Non-pigmented ciliary epithelial cell (primary cell): ENCODE measurements at places on chromosomes 1 and 21.
A peak's percentile ranks its signal among the peaks of the same experiment; 100 is the strongest.

DNA sequence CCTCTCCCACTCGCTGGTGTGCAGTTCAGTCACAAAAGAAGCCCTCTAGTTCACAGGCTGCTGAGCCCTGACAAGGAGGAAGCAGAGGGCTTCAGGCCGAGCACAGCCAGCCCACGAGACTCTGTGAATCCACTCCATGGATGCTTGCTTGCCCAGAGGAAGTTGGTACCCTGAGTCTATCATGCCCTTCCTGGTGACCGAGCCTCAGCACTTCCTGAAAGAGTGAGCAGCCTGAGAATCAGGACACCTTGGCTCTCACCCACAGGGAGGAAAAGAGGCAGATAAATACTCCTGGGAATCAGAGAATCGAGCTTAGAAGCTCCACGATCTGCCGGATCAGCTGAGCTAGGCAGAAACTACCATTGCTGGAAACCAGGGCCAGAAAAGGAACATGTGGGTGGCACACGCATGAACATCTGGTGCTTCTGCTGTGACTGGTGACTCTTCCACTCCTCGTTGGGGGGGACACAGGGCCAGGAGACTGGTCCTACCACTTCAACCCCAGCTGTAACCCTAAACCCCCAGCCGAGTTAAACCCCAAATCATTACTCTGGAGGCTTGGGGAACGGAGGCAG is 376.3 kb upstream of the CAMK1G start:
- DNase-seq = no peak

- no peak for DNase-seq
Observed at GRCh38 chr1:24344090-24344742, 25.1 kb downstream of the GRHL3 start.

DNA sequence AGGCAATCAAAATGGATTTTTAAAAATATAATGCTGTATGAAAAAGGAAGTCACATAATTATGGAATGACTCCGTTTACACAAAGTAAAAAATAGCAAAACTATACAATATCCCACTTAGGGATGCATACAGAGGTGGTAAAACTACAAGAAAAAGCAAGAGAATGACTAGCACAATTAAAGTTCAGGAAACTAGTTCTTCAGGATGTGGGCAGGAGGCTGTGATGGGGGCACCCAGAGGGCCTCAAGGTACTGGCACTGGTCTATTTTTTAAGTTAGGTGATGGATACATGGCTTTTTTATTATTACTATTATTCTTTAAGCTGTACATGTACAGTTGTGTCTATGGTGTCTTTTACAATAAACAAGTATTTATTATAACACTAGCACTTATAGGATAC is 1.4 kb upstream of the ZC3H12A start:
- no peak for DNase-seq

DNA sequence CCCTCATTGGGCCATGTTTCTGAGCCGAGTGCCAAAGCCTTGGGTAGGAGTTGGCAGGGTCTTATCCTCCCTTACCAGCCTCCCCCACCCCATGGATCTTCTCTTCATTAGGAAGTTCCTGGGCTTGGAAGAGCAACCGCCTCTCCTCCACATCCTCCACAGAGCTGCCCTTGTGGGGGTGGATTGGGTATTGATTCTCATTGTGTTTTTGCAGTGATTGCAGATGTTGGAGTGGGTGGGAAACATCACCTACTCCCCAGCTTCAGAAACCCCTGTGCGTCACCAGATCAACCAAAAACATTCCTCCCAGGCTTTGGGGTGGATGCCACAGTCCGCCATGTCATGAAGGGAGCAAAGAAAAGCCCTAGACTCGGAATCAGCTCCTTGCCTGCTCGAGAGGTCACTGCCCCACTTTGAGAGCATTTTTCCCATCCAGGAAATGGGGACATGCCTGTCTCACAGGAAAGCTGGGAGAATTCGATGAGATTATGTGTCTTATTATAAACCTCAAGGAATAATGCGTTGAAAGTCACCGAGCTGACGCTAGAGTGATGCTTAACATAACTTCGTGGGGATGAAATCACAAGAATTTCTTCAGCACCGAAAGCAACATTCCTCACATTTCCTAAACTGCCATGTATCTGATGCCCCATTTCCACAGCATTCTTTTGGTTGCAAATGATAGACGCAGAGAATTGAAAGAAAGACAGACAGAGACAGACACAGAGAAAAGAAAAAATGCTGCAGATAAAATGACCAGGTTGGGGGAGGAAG is 44.7 kb upstream of the ZBTB40 start:
- no peak for DNase-seq

GRCh38 chr1:177753655-177754054 is 216.2 kb downstream of the SEC16B start:
- no peak for DNase-seq

GRCh38 chr1:6783936-6784559 is 1.2 kb upstream of the CAMTA1 start:
- DNase-seq = no peak

- DNase-seq = no peak
Observed at GRCh38 chr1:51506537-51506936, 12.5 kb downstream of the EPS15 start.

DNA sequence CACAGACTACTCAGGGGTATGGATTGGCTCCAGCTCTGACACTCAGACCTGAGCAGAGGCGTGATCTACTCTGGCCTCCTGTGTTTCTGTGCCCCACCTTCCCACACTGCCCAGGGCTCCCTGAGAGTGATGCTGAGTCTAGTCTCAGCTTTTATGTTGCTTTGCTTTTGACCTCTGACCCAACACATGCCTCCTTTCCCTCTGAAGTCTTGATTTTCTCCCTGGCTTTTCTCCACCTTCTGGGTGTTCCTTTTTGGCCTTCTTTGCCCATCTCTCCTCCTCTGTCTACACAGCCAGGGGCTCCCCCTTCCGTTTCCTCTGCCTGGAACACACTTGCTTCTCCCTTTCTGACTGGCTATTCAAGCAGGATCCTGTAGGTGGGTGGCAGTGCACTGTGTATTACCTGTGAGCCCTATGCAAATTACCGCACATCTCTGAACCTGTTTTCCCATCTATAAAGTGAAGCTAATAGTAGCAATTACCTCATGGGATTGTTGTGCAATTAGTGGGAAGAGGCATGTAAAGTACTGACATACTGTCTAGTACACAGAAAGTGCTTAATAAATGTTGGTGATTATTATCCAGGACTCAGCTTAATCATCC is 13.7 kb upstream of the MEX3A start:
- DNase-seq = no peak

DNA sequence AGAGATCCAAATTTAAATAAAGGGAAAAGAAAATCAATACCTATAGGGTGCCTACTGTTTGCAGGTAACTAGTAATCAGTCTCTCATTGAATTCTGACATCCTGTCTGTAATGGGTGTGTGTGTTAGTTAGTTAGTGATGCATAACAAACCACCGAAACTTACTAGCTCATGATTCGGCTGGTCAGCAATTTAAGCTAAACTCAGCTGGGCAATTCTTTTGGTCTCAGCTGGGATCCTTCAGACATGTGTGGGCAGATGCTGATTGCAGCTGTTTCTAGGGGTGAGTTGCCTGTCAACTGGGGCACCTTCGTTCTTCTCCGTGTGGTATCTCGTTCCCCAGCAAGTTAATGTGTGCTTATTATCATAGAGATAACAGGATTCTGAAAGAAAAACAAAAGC is 40.2 kb upstream of the ZNF124 start:
- no peak for DNase-seq

DNA sequence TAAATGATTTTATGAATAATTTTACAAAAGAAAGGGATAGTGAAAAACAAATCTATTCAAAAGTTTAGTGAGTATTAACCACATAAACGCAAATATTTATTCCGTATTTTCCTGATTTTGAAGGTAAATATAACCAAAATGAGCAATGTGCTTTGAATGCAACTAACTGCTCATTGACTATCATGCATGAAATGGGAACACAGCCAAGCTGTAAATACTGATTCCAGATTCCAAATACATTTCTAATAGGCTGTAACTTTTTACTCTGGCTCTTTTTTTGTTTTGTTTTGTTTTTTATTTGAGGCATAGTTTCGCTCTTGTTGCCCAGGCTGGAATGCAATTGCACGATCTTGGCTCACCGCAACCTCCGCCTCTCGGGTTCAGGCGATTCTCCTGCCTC is 41.8 kb downstream of the SELENOF start:
- DNase-seq = no peak

DNA sequence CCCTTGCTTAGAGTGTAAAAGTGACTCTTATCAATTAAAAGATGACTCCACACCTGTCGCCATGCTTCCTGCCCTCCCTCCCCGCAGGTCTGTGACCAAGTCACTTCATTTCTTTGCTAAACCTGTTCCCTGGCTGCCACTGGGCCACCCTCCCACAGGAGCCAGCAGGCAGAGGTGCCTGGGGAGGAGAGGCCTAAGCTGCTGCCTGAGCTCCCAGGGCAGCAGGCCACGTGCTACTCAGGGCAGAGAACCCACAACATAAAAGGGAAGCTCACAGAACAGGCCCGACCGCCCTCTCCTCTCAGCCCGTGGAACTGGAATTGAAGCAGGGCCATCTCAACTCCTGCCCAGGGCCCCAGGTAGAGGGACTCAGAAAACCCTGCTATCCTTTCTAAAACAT is 4.9 kb downstream of the C1orf198 start:
- DNase-seq = no peak

DNA sequence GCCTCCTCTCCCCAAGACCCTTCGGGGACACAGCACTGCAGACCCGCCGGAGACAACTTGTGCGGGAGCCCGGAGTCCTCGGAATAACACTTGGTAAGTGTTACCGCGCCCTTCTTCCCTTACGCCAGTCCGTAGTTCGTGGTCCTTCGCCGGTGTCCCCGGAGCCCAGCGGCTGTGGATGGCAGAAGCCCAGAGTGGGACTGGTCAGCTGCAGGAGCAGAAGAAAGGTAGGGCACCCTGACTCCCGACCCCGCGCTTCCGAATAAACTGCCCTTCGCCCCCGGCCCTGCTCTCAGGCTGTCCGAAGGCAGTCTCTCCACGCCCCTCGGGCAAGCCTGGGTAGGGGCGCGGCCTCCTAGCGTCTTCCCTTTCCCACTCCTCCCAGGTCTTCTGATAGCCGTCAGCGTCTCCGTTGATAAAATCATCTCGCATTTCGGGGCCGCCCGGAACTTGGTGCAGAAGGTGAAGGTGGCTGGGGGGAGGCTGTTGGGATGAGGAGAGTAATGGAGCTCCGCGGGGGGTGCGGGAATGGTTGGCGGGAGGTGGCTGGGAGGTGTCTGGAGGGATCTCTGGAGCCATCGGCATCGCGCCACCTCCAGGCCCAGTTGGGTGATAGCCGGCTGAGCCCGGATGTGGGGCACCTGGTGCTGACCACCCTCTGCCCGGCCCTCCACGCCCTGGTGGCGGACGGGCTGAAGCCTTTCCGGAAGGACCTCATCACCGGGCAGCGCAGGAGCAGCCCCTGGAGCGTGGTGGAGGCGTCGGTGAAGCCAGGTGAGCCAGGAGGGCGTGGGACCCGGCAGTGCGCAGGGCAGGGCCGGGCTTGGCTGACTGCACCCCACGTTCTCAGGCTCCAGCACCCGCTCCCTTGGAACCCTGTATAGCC is 4.3 kb downstream of the RUSC1 start:
- no peak for DNase-seq

GRCh38 chr1:102085896-102086295 is 89.2 kb upstream of the OLFM3 start:
- DNase-seq = no peak

- peak; percentile 15 for DNase-seq
Observed at GRCh38 chr1:89085781-89086180, 20.8 kb upstream of the GBP1 start.

DNA sequence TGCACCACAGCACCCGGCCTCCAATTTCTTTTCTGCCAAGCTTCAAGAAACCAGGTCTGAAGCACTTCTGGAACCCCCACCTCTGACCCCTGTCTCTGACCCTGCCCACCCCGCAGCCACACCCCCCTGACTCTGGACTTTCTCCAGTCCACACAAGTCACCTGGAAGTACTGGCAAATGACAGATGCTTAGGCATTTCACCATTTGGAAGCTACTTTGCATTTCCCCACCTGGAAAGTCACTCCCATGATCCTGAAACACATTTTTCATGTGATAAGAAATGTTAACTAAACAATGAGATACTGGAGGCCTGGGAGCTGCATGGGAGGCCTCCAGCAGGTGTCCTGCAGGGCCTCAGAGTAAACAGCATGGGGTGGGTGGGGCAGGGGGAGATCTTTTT is 45.7 kb downstream of the NTPCR start:
- no peak for DNase-seq

- DNase-seq = peak; percentile 53
Observed at GRCh38 chr1:183185941-183186490, at the start of gene LAMC2. Gene LAMC2, plus strand, starts transcription at chr1:183186264. Its CDS starts 89 bp downstream, at chr1:183186353.

DNA sequence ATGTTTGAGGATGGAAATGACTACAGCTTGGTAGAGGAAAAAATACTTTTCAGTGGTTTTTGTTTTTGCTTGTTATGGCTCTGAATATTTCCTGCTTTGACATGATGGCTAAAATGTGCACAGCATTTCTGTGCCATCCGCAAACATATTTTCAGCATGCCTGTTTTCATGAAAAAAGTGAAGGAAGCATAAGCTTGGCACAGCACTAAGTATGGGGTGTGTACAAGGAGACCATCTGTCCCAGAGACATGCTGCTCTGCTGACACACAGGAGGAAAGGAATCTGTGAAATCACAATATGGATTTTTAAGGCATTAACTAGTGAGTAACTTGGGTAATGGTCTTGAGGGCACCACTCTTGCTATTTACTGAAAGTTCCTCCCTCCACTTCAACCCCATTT is 595.5 kb downstream of the RWDD3 start:
- DNase-seq = no peak

GRCh38 chr1:37453647-37454046 is 20.7 kb upstream of the ZC3H12A start:
- no peak for DNase-seq

GRCh38 chr1:152014943-152015342 is 21.3 kb upstream of the S100A10 start:
- DNase-seq = no peak

- no peak for DNase-seq
Observed at GRCh38 chr1:206419250-206419649, 51.0 kb upstream of the IKBKE start.

- DNase-seq = no peak
Observed at GRCh38 chr21:44914176-44914874, 6.4 kb downstream of the ITGB2 start.

GRCh38 chr1:119768778-119769177 is at the start of gene HMGCS2:
Gene HMGCS2, minus strand, starts transcription at chr1:119768905. Its CDS starts 61 bp downstream, at chr1:119768844.
- no peak for DNase-seq

- DNase-seq = no peak
Observed at GRCh38 chr1:15657021-15657420, 27.1 kb upstream of the PLEKHM2 start.

DNA sequence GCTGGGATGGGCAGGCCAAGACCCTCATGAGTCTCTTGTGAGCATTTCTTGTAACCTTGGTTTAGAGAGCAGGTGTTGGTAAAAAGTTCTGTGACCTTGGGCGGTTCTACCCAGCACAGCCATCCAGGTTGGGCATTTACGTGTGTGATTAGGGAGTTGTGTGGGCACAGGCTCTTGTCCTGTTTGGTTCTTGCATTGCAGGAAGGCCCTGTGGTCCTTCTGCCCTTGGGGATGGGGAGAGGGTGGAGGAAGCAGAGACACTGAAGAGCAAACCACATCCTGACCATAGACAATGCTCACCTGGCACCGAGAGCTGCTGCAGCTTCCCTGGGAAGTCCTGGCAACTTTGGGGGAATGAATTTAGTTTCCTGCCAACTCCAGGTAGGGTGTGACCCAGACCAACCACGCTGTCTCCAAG is 25.6 kb downstream of the RNF187 start:
- DNase-seq = no peak

GRCh38 chr1:3954170-3955169 is 54.4 kb upstream of the C1orf174 start:
- no peak for DNase-seq
